ENCODE measurements at places on chromosomes 11 and 22.

GRCh38 chr11:86818462-86819192 lies 18.3 kb downstream of the PRSS23 start:
- no peak for DNase-seq

- DNase-seq: no peak
These were observed 67.4 kb downstream of the BRD1 start for GRCh38 chr22:49760280-49760629.

DNA sequence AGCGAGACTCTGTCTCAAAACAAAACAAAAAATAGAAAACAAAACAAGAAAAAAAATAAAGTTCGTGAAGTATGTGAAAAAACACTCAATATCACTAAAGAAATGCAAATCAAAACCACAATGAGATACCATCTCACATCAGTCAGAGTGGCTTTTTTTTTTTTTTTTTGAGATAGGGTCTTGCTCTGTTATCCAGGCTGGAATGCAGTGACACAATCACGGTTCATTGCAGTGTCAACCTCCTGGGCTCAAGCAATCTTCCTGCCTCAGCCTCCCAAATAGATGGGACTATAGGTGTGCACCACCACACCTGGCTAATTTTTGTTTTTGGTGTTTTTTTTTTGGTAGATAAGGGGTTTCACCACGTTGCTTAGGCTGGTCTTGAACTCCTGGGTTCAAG lies 37.5 kb downstream of the ATG16L2 start:
- no peak for DNase-seq

DNA sequence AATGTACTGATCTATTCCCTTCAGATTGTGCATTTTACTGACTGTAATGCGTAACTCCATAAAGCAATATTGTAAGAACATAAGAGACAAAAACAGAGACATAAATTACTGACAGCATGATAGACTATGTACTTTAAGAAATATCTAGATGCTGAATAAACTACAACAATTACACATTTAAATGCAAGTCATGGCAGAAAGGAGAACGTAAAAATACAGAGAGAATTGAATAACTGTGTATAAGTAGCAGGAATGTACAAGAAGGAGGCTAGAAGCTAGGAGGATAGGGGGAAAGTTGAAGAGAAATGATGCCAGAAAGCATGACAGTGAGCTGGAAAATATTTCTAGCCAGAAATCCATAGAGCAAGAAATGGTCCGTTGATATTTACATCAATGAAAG lies 74.0 kb upstream of the FAM181B start:
- DNase-seq: no peak

GRCh38 chr11:45887587-45887986 lies 2.1 kb downstream of the MAPK8IP1 start:
- no peak for DNase-seq

DNA sequence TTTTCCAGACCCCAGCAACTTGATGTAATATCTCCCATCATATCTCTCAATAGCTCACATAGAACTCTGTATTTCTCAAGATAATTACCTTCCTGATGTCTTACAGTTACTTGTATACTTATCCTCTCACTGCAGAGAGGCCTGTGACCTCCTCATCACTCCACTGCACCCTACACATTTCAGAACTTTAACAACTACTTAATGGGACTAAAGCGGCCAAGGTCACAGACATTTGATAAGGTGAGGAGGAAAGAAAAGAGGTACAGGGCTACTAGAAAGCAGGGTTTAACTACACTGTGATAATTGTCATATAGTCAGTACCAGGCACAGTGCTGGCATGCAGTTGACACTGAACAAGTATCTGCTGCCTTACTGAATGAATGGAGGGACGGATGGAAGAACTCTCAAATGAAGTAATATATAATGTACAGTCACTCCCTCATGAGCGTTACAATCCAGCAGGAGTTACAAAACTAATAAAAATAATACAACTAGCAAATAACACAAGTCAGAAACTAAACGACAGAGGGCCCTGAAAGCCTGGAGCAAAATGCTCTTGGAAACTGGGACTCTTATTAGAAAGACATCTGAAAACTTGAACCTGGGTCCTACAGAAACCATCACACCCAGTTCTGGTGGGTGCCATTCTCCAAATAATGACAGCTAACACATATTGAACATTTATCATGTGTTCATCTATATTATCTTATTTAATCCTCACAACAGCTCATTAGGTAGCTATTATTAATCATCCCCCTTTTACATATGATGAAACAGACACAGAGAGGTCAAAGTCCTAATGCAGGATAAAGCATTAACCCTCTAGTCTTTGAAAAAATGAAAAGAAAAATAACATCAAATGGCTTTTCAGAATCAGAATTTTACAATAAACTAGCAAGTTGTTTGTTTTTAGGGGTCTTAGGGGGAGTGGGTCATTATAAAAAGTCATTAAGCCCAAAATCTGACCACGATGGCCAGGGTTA lies 14.3 kb downstream of the PI4KA start:
- no peak for DNase-seq

- no peak for DNase-seq
These were observed 57.2 kb upstream of the SHANK2 start for GRCh38 chr11:71309611-71310010.

- no peak for DNase-seq
These were observed 98.3 kb downstream of the PTPRJ start for GRCh38 chr11:48078689-48079088.

GRCh38 chr11:80007616-80008015 lies 566.8 kb upstream of the TENM4 start:
- no peak for DNase-seq

DNA sequence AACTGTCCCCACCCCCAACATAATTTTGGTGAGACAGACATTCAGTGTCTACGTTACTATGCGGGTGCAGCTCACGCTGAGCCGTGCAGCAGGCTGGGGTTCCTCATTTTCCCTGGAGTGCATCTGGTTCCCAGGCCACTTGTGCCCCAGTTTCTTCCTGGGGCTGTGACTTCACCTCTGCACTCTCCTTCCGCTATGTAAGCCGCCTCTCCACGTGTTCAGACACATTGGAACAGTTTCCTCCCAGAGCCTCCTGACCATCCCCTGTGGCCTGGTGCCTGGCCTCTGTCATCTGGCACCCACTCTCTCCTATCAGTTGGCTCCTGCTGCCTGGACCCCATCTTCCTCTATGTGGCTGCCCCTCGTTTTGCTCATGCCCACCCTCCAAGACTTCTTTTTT lies 46.2 kb upstream of the A4GALT start:
- no peak for DNase-seq

DNA sequence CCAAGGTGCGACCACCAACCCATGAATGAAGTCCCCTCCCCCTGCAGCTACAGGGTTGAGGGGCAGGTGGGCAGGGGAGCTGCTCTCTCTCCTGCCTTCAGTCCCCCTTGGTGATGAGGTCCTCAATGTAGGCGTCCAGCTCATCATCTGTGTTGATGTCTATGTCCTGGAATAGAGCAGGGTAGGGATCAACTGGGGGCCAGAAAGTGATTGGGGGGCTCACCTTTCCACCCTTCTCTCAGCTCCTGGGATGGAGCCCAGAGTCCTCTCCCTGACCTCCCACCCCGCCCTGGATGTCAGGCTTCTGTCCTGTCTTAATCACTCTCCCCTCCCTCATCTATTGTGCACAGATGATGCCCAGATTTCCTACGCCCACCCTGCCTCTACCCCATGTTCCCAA lies 41.9 kb downstream of the MORC2 start:
- no peak for DNase-seq

DNA sequence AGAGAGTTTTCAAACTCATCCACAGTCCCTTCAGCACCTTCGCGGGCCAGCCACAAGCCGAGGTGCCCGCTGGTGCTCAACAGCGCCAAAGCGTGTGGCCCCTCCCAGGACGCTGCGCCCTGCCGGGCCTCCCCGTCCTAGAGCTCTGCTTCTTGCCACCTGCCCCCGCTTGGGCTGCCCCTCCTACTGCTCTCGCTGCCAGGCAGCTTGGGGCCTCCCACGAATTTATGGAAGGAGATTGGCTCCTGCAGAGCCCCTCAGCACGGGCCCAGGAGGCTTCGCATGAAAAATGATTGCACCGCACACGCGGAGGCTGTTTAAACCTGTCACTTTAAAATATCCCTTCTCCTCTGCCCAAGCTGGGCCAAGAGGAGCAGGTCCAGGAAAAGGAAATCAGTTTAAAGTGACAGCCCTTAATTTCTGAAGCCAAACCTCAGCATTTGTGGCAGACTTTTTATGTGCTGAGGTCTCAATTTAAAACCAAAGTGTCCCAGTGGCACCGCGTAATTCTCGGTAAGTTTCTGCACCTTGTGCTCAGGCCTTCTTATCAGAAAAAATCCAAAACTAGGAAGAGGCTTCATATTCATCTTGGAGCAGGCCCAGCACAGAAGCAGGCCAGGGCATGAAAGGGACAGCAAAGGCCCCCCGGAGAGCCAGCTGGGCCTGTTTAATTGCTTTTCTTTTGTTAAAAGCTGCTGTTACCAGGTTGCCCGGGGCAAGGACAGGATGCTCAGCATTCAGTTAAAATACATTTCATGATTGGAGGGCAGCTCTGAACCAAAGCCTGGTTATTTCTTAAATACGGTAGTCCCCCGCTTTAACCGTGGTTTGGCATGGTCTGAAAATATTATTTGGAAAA lies 303.6 kb downstream of the OPCML start:
- no peak for DNase-seq

GRCh38 chr11:34531663-34532062 lies 18.1 kb upstream of the ELF5 start:
- no peak for DNase-seq

DNA sequence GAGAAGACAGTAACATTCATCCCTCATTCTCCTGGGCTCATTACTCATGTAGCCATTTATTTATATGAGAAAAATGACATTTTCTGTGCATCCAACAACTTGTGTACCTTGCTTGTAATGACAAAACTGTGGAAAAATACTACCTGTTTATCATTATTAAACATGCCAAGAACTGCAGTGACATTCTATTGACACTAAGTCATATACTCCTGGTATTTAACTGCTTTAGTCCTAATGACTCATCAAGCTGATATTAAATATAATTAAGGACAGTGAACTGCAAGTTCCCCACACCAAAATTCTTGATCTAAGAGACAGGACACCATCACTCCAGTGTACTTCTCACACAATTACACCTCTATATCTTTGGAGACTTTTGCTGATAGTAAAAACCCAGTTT lies 1328.7 kb upstream of the RAG2 start:
- no peak for DNase-seq

- no peak for DNase-seq
These were observed 137.2 kb downstream of the GRIK4 start for GRCh38 chr11:120648771-120649170.

- DNase-seq: no peak
These were observed 79.9 kb upstream of the BARX2 start for GRCh38 chr11:129295746-129296145.

DNA sequence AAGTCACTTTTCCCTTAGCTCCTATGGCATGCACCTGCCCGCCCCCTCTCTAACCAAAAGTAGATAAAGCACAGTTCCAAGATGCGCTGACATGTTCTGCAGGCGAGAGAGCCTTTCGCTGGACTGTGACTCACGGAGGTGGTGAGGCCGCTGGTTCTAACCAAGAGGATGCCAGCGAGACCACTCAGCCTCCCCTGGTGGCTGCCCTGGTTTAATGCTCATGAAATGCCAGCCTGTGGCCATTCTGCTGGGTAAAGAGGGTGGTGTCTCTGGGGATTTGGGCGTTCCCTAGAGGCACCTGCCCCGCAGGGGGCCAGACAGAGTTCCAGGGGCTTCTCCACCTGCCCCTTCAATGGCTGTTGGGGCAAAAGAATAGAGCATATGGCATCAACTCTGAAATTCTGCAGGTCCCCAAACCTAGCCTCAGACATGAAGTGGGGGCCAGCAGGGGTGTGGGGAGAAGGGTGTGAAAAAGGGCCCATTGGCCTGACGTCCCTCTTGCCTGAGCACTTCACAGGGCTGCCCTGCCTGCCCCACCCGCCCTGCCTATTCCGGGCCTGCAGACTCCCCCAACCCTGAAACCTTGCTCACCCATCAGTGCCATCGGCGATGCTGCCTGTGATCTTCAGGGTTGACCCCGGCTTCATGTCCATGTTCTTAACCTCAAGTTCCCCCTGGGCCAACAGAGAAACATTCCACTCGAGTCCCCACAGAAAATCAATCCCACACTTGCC lies 8.5 kb downstream of the LGALS2 start:
- DNase-seq: no peak

GRCh38 chr11:102120437-102120973 lies 10.3 kb downstream of the YAP1 start:
- no peak for DNase-seq

DNA sequence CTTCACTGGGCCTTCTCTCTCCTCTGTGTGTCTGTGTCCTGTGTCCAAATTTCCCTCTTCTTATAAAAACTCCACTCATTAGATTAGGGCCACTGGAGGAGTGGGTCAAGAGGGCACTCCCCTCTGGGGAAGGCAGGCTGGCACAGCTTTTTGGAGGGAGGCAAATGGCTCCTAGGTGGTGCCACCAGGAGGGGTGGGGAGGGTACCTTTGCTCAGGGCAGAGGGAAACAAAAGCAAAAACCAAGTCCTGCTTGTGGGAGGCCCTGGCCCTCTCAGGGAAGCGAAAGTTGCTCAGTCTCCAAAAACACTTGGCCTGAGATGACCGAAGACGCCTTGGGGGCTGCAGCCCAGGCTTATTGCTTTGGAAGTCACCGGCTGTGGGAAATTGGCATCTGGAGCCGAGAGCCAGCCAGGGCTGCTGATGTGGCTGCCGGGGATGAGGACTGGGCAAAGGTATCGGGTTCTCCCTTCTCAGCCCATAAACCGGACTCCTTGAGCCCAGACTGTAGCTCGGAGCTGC lies 48.2 kb upstream of the ANO1 start:
- no peak for DNase-seq

DNA sequence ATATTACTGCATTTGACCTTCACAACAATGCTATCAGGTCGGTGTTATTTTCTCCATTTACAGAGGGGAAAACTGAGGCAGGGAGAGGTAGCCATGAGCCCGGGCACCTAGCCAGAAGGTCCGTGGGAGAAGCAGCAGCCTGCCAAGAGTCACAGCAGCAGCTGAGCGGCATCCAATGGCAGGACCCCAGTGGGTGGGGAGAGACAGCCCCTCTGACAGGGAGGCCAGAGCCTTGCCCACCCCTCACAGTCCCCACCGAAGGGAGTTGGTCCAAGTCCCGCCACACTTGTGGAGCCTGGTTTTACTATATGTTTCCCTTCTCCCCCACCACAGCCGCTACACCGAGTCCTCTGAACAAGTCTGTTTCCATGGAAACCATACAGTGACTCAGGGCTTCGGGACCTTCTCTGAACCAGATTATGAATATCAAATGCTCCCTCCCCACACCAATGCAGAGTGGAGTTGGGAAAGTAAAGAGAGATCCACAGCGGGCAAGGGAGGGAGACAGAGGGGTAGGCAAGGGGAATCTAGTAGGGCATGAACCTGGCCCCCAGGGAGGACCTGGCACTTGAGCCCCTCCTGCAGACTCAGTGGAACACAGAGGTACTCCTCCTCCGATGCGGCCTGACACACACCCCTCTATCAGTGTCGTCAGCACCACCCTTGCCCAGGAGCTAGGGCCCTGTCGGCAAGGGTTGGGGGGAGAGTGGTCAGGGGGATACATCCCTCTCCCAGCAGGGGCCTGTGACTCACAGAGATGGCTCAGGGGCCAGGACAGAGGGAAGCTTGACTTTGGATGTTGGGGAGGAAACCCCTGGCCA lies 2.5 kb downstream of the CHST1 start:
- peak; percentile 32 for DNase-seq

- no peak for DNase-seq
These were observed 205.1 kb downstream of the NXPE2 start for GRCh38 chr11:114883472-114883871.

Measured in stimulated activated CD4-positive, alpha-beta T cell treated with anti-CD3 and anti-CD28 coated beads, Interleukin-4, amount 100 ng/mL, for 24 hours (primary cell).